ENCODE measurements at places on chromosomes 2 and 18. TPM values are rescaled to one million over a fixed set of nuclear protein-coding genes. Genes with fewer than 3 reads are reported as not detected.

The M1AP gene
- 0.33 TPM for total RNA-seq

The GAREM2 gene
- 1.4 TPM for total RNA-seq

The CD28 gene
- total RNA-seq: 7.3 TPM

The SERPINB12 gene
- not detected for total RNA-seq

The VAMP5 gene
- total RNA-seq: 132 TPM

The CABLES1 gene
- total RNA-seq: 22.5 TPM

The SCN7A gene
- 4.9 TPM for total RNA-seq

The ZNF385B gene
- 2.9 TPM for total RNA-seq

The C2orf15 gene
- not detected for total RNA-seq

The NR4A2 gene
- total RNA-seq: 20.9 TPM

The RUFY4 gene
- total RNA-seq: not detected

The DUSP2 gene
- total RNA-seq: 6.8 TPM

The MITD1 gene
- 21.1 TPM for total RNA-seq

The HJURP gene
- 1.9 TPM for total RNA-seq

The ZSWIM2 gene
- 0.44 TPM for total RNA-seq

The ACTG2 gene
- total RNA-seq: 4.4 TPM

The NEU2 gene
- not detected for total RNA-seq

The RBM44 gene
- 0.38 TPM for total RNA-seq

The STAT4 gene
- 14.7 TPM for total RNA-seq

The EMILIN2 gene
- 23.6 TPM for total RNA-seq

The ZNF804A gene
- total RNA-seq: 1.2 TPM

The MAPK4 gene
- 0.22 TPM for total RNA-seq

The ITGA4 gene
- 10.9 TPM for total RNA-seq

The SAG gene
- total RNA-seq: not detected

The AGXT gene
- not detected for total RNA-seq

The SCYGR4 gene
- total RNA-seq: not detected

Measured in subcutaneous adipose tissue (tissue), 4 donors.